Endothelial cell of umbilical vein (primary cell): ENCODE measurements at places on chromosomes 2 and 18. TPM values are rescaled to one million over a fixed set of nuclear protein-coding genes. Genes with fewer than 3 reads are reported as not detected.

The RPRM gene
- total RNA-seq: not detected in 2 replicates

GRCh38 chr18:63063171-63063570, 256.4 kb downstream of the BCL2 start:
- DNase-seq: no peak

- no peak for DNase-seq
These were observed 97.1 kb upstream of the EPB41L3 start for GRCh38 chr18:5640939-5641338.

The GCG gene
- not detected in 2 replicates for total RNA-seq

The METAP1D gene
- total RNA-seq: 8.1 TPM in 2 replicates

- DNase-seq: no peak
These were observed 24.5 kb downstream of the ELAC1 start for GRCh38 chr18:50992351-50992762.

- DNase-seq: peak; percentile 62
These were observed 85.8 kb downstream of the PLCL1 start for GRCh38 chr2:197890168-197890567.

DNA sequence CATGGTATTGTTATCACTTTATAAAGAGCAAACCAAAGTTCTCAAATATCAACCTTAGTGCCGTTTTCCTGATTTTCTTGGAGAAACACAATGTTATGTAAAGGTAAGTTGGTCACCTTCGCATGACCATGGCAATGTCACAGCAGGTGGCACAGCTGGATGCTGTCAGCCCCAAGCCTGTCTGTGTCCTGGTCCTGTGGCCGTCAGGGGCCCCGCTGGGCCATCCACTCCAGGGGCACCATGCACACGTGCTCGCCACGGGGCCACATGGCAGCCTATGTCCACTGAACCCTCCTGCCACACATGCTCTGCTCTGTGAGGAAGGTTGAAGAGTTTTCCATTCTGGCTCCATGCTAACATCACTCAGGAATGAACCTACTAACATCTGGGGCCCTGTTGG, 85.9 kb downstream of the EIPR1 start:
- DNase-seq: no peak

DNA sequence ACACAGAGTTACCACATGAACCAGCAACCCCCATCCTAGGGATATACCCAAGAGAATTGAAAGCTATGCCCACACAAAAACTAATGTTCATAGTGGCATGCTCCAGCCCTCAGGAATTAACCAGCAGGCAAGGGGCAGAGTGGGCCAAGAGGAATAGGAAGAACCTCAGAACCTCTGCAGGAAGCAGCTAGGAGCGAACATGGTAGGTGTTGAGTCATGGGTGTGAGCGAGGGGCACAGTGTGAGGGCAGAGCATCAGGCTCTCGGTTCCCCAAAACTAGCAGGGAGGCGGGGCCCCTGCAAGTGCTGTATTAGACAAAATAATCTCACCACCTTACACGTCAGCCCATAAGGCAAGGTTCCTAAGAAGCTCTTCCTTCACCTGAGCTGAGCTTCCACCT, 5.6 kb upstream of the RUFY4 start:
- no peak for DNase-seq

GRCh38 chr2:187915810-187916209, 361.6 kb upstream of the TFPI start:
- no peak for DNase-seq

GRCh38 chr2:18645315-18645714, 55.9 kb upstream of the NT5C1B start:
- no peak for DNase-seq

GRCh38 chr2:229408356-229408755, 137.3 kb upstream of the PID1 start:
- peak; percentile 35 for DNase-seq

GRCh38 chr2:132253496-132254305, 91.9 kb upstream of the ANKRD30BL start:
- DNase-seq: no peak

The SLC9A4 gene
- total RNA-seq: 0.07 TPM in 1 of 2 replicates, not detected in the other

- no peak for DNase-seq
These were observed 27.7 kb downstream of the SDC1 start for GRCh38 chr2:20197192-20197591.

The CBLN2 gene
- 0.55 and 1.1 TPM in 2 replicates for total RNA-seq

DNA sequence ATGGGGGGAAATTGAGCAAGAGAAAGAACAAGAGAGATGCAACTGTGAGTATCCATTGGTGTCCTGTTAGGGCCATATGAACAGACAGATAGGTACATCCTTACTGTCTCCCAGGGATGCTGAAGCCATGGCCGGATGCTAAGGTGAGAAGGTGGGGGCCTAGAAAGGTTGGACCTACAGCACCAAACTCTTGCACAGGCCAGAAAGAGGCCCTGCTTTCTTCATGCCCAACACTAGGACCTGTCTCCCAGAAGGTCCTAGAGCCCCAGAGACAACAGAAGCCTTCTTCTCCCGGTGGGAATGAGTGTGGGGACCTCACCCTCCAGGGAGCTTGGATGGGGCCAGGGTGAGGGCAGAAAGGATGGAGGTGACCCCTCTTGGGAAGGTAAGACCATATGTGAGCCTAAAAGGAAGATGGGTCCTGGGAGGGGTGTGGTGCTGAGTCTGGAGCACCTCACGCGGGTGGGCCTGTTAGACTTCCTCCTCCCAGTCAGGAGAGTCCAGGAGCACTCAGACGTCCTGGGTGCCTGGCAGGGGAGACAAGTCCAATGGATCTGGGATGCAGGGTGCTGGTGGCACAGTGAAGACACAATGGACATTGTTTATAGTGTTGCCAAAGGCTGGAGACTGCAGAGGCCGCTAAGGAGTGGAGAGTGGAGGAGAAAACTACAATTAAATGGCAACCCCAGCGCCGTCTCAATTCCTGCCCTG, 265.3 kb downstream of the CYP26B1 start:
- DNase-seq: no peak

- DNase-seq: peak; percentile 12
These were observed 32.0 kb upstream of the GPR55 start for GRCh38 chr2:230956827-230957755.

- DNase-seq: peak; percentile 87
These were observed 18.9 kb downstream of the ATP8B1 start for GRCh38 chr18:57784034-57784800.

The POTEJ gene
- 0.24 TPM in 1 of 2 replicates, not detected in the other for total RNA-seq

The ANXA4 gene
- total RNA-seq: 70.8 and 79.6 TPM in 2 replicates

The SCN9A gene
- total RNA-seq: 1.6 and 1.8 TPM in 2 replicates

The TNFAIP6 gene
- total RNA-seq: not detected in 2 replicates

The LAMA1 gene
- total RNA-seq: not detected in 2 replicates

DNA sequence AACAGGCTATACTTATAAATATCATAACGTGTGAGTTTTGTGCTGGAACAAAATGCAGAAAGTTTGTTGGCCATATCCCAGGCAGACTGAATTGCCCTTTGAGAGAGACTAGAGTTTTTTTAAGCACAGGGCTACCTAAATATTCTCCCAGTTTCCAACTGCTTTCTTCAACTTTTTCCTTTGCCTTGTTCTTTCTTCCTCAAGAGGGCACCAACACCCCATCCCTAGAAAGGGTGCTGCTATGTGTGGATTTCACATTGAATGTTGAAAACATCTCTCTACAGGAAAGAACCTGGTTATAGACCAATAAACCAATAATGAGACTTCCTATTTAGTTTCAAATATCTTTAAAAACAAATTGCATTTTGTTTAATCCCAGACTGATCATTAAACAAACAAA, 87.9 kb downstream of the ICOS start:
- peak; percentile 81 for DNase-seq

- no peak for DNase-seq
These were observed 12.4 kb upstream of the TLK1 start for GRCh38 chr2:171173087-171173486.

- no peak for DNase-seq
These were observed 68.3 kb upstream of the MRPS9 start for GRCh38 chr2:104969564-104969963.

DNA sequence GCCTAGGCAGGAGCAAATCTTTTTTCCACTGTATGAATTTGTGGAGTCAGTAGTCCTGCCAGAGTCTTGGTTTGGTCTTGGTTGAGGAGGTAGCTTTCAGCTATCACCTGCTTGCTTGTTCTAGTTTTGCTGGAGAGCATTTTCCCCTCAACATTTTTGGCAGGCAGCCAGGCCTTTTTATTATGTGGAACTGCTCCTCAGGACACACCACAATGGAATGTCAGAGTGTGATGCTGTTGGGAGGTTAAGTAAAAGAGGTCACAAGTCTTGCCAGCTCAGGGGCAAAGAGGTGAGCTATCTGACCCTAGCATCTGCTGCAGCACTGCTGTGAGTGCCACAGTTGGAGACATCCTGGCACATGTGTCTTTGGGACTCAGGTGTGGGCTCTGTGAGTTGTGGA, 258.0 kb downstream of the CNTNAP5 start:
- DNase-seq: no peak

GRCh38 chr2:68464651-68465050, 2.4 kb downstream of the FBXO48 start:
- DNase-seq: no peak

The ALPI gene
- not detected in 2 replicates for total RNA-seq

DNA sequence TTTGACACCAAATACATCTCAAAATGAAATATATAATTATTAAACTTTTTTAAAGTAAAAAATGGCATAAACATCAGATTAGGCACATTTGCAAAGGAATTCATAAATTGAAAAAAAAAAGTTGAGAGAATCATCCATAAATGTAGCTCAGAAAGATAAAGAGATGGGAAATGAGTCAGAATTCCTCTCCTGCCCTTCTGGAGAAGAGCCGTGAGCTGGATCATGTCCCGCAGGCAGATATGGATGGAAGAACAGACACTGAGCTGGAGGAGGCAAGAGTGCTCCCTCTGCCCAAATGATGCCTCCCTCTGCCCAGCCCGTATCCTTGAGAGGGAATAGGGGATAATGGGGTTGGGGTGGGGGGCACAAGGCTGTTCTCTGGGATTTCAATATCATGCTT, 190.9 kb downstream of the TFCP2L1 start:
- no peak for DNase-seq

The UGT1A4 gene
- not detected in 2 replicates for total RNA-seq

DNA sequence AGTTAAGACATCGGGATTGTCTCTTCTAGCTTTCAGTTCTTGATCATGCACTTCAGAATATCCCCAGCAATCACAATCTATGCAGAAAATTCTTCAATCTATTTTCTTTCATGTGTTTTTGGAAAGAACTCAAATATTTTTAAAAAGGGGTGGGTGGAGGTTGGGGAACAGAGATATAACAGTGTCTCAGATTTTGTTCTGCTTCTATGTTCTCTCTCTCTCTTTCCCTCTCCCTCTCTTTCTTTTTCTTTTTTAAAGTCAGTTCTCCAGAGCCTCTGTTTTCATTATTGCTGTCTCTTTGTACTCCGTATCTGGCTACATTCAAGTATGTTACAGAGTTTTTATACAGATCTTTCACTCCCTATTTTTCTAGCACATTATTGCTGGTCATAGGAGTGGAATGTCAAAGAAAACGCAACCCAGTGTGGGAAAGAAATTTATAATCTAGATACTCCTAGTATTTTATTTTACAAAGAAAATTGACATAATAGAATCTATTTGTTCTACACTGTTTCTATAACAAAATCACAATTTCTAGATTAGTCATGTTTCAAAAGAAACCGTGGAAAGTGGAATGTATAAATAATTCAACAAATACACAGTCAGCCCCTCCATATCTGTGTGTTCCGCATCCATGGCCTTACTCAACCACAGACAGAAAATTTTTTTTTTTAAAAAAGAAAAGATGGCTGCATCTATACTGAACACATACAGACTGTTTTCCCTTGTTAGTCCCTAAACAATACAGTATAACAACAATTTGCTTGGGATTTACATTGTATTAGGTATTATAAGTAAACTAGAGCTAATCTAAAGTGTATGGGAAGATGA, 11.2 kb upstream of the NEMP2 start:
- no peak for DNase-seq

The CRYGC gene
- not detected in 2 replicates for total RNA-seq

DNA sequence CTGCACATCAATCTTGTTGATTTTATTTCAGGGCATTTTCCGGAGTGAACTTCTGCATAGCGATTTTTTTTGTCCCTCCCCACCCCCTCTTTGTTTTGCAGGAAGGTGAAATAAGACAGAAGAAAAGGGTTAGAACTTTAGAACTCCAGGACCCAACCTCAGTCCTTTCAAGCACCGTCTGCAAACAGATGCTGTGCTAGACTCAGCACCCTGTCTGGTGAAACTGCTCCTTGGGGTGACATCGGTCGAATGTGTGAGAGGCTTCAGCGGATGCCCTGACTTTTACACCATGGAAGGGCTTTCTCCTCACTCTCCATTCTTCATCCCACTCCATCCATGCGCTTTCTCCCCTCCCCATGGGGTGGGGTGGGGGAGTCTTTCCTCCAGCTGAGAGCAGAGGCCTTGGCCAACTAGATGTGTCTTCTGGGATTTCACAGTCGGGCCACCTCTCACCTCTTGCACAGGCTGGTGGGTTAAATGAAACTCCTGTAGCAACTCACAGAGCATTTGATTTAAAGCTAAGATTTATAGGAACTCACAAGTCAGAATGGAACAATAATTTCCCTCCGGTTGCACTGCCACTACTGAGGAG, 43.3 kb upstream of the EDAR start:
- DNase-seq: no peak
